T-helper 17 cell (primary cell): ENCODE measurements at places on chromosomes 2 and 18.

GRCh38 chr2:43400508-43400907 is 174.1 kb upstream of the ZFP36L2 start:
- DNase-seq = no peak

DNA sequence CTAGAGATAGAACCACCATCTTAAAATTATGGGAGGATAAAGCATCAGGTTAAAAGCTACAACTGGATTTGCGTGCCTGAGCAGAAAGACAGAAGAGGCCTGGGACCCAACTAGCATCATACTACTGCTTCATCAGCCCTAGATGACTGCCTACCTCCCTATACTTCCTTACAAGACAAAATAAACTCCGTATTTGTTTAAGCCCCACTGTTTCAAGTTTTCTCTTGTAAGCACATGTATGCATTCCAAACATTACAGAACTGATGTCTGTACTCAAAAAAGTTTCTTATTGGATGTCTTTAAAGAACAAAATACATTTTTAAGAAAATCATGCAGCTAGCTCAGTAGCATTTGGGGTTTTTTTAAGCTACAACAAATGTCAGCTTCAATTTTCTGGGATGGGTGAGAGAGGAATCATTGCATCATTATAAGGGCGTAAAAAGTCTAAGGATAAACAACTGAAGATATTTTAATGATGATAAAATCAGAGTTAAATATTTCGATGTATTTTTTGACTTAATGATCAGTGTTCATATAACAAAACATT is 213.1 kb downstream of the EXOC6B start:
- DNase-seq = no peak

- peak; percentile 52 for DNase-seq
These were observed 1.0 kb downstream of the PPP3R1 start for GRCh38 chr2:68251187-68251854.

GRCh38 chr2:98757904-98758421 is 27.0 kb upstream of the MGAT4A start:
- peak; percentile 49 for DNase-seq

GRCh38 chr2:217513258-217513657 is 489.5 kb downstream of the TNS1 start:
- no peak for DNase-seq

GRCh38 chr2:128145651-128146050 is 54.7 kb downstream of the UGGT1 start:
- no peak for DNase-seq

GRCh38 chr18:44245019-44245418 is 435.7 kb upstream of the SETBP1 start:
- DNase-seq = no peak

DNA sequence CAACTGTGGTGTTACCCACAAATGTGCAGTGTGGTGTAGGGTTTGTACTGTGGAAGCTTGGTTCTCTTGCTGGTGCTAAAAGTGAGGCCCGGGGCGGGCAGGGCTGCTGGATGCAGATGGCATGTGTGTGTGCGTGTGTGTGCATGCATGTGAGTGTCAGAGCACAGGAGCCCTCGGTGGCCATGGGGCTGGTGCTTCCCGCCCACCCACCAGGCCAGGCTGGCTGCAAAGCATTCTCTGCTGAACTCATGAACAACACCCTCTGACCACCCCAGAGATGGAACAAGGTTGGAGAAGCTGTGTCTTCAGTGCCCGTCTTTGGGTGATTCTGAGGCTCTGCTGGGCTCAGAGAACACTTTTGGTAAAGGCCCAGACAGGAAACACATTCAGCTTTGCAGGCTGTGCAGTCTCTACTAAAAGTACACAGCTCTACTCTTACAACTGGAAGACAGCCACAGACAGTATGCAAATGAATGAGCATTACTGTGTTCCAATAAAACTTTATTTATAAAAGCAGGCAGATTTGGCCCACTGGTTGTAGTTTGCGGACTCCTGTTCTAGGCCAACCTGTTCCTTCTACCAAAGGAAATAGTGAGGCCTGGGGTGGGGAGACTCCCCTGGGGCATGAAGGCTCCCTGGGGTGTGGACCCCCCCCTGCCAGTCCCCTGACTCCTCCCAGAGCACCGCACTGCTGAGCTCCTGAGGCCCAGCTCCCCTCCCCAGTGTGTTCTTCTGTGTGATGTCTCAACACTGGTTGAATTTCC is 225.3 kb upstream of the HDAC4 start:
- DNase-seq = no peak

DNA sequence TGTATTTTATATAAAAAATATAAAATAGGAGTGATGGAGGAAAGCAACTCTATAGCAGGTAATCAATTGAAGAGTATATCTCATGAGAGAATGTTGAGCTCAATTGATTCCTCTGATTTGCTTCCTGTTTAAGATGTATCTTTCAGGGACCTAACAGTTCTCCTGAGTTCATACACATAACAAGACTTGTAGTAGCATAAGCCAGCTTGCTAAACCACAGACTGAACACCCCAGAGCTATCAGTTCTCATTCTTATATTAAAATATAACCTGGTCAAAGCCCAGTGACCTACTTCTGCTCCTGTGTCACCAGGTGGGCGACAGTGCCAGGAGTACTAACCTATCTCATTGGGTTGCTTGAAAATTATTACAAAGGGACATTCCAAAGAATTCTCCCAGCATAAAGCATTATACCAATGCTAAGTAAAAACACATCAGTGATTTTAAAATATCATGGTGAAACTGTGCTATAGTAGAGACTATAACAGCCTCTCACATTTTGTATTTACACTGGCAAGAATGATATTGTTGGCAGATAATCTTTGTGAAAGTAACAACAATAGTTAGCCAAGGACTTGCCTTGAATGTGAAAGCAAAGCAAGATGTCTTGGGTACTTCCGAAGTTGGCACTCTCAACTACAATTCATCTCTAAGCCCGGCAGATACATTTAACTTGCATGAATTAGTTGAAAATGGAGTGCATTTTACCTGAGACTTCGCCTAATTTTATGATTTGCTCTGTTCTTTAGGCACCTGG is 40.8 kb upstream of the CDH20 start:
- no peak for DNase-seq

GRCh38 chr2:133130548-133131246 is 437.6 kb downstream of the NCKAP5 start:
- DNase-seq = no peak

DNA sequence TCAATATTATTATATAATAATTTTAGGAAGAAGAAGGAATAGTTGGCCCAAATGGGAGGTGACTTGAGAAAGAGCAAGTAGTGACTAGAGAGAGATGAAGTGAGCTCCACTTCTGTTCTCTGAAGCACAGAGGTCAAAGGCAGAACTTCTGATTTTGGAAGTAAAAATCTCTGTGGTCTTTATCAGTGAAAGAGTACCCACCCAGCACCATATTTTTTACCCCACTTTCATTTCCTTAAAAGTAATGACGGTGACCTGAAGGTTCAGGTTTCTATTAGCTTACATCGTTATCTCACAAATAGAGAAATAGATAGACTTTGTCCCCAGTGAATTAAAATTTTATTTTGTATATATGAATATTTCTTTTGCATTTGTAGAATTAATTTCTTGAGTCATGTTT is 95.3 kb downstream of the CDH7 start:
- DNase-seq = no peak

DNA sequence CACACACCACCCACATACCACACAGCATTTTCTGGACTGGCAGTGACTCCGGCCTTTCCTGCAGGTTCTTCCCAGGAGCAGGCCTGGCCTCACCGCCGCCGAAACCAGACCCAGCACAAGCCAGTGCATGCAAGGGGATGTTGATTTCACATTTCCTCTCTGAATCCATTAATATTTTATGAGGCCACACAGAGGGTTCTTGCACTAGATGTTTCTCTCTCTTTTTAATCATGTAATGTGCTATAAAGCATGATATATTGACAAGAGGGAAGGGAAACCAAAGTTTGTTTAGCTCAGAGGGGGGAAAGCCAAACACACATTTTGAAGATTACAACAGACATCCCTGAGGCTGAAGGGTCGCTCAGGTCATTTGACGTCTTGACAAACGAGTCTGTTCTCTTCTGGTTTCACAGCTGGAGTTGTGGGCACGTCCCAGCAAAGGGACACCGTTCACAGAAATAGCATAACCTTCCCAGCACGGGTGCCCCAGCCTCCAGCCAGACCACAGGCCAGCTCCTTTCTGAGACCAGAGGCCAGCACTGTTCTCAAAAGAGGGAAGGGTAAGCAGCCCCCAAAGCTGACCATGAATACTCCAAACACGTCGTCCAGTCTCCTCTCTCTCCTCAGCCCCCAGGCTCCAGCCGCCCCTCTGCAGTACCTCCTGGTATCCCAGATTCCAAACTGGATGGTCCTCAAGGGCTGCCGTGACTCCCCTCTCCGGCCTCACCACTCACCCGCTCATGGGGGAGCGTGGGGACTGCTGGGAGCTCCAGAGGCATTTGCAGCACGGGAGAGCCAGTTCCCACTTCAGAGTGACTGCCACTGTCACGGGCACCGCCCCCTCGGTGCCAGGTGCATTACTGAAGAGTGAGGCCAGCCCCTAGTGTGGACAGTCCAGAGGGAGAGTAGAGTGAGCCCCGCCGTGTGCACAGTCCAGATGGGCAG is 340.3 kb upstream of the SALL3 start:
- no peak for DNase-seq

DNA sequence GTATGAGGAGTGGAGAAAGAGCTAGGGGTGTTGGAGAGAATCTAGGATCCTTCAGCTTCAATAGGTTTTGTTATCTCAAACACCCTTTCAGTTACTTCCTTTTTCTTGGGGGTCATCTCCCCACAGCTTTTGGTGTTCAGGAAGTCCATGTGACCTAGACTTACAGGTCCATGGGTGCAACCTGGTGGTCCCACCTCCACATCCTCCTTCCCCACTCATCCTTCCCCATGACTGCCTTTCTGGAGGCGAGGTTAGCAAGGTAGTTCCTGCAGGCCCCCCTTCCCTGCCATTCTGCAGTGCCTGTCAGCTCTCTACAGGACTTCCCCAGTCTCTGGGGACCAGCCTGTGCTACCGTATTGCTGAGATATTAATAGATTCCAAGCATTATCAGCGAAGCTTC is 107.6 kb downstream of the TMEM17 start:
- no peak for DNase-seq

GRCh38 chr18:41906528-41907146 is 48.4 kb upstream of the PIK3C3 start:
- DNase-seq = peak; percentile 7

- DNase-seq = no peak
These were observed 4.2 kb upstream of the POU3F3 start for GRCh38 chr2:104849618-104850141.

GRCh38 chr18:13877157-13877556 is 38.2 kb downstream of the MC2R start:
- DNase-seq = no peak

DNA sequence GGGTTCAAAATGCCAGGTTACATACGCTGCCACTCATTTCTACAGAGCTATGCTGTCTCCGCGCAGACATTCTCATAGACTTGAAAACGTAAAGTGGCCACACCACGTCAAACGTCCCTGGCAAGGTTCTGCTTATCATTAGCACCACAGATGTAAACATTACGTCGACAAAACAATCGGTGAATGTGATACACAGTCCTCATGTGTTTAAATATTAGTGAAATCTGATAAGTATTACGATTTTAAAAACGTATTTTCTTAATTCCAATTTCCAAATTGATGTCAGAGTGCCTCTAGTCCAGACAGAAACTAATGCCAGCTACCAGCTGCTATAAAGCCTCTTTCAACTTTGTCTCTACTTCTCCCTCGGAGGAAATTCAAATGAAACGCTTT is 1.2 kb downstream of the STK17B start:
- DNase-seq = peak; percentile 18

DNA sequence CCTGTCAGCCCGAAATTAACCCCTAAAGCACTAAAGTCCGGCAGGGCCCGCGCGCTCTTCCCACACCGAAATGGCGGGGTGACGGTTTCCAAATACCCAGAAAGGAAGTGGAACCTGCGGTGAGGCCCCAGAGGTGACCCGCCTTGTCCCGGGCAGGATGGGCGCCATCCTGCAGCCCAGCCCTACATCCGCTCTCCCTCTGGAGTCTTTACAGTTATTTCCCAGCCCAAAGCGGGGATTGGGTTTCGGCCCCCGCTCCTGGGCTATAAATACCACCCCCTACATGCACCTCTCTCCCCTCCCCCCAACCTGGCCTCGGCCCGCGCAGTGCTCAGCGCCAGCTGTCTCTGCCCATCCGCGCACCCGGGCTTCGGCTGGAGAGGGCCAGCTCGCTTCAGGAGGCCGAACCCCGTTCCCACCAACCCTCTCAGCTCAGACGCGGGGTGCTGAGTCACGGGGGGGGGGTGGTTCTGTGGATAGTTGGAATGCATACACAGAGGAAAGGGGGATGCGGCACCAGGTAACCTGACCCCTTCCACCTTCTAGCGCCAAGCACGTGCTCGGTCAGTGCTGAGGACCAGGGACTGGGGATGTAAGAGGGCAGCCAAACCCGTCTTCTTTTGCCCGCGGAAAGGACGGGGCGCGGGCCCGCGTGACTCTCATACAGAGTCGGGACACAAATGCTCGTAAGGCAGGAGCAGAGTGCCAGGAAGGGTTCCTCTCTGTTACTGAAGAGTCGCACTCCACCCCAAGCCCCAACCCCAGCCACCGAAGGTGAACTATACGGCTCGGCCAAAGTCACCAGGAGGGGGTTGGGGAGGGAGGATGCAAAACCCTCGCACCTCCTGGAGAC is at the start of gene TUBA4B:
Gene TUBA4B, plus strand, starts transcription at position 344 of the 853 bp plus-strand sequence. Its CDS starts 165 bp downstream, at position 509.
- no peak for DNase-seq

GRCh38 chr2:46202987-46203386 is 94.2 kb upstream of the EPAS1 start:
- DNase-seq = no peak

GRCh38 chr2:60934165-60934722 is 52.9 kb downstream of the REL start:
- no peak for DNase-seq

DNA sequence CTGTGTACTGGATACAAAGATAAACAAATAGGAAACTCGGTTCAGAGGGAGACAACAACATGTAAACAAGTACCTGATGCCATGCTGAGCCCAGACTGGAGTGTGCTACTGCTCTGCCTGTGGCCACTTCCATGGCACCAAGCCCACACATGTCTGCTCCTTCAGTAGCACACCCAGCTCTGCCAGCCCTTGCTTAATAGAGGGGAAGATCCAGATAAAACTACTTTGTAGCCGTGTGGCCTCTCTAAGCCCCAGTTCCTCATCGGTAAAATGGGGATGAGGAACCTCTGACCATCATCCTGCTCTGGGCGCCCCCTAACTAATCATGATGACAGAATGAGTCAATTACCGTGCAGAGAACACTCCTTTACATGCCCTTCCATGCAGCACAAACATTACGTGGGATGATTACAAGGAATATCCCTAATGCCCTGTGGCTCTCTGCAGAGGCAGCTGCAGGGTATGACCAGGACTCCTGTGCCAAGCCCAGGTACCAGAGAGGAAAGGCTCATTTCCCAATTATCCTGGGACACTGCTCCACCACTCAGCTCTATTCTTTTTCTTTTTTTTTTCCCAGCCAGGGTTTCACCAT is 34.9 kb downstream of the DNMT3A start:
- no peak for DNase-seq

GRCh38 chr18:22814329-22814703 is 118.8 kb upstream of the RBBP8 start:
- no peak for DNase-seq

GRCh38 chr2:6977113-6977741 is 60.0 kb downstream of the RNF144A start:
- DNase-seq = no peak

GRCh38 chr2:6820903-6821584 is 44.7 kb downstream of the CMPK2 start:
- DNase-seq = no peak

- no peak for DNase-seq
These were observed 4.1 kb downstream of the ANTXR1 start for GRCh38 chr2:69017080-69017479.

GRCh38 chr2:171165967-171166327 is 5.3 kb upstream of the TLK1 start:
- DNase-seq = no peak
